ENCODE measurements at places on chromosomes 4 and X.

- no peak for DNase-seq
These were observed 74.0 kb upstream of the PRSS48 start for GRCh38 chr4:151202851-151203455.

DNA sequence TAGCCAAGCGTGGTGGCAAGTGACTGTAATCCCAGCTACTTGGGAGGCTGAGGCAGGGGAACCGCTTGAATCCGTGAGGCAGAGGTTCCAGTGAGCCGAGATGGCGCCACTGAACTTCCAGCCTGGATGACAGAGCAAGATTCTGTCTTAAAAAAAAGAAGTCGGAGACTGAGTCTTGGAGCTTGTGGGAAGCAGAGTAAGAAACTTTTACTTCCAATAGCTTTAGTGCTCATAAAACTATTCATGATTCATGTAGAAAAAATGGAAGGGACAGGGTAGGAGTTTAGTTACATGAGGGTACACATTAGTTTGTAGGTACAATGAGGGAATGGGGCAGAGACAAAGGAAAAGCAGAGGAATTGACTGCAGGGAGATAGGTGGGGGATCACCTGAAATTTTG is 19.3 kb downstream of the RAP2C start:
- no peak for DNase-seq

GRCh38 chr4:67762086-67762485 is 7.9 kb upstream of the GNRHR start:
- DNase-seq, result no peak

DNA sequence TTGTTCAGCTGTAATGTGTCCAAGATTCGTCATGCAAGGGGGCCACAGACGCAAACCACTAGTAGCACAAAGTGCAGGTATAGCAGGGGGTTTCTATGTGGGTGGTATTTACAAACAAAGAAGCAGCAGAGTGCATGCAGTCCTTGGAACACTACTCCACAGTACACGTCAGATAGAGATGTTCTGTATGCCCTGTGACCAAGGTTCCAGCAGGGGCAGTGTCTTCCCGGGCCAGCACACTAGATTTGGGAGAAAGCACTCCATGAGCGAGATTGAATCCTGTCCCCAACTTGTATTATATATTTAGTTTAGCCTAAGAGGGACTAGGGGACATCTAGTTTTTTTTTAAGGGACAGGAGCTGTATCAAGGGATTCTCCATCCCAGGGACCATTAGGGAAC is 54.4 kb upstream of the ESX1 start:
- no peak for DNase-seq

- peak; percentile 21 for DNase-seq
These were observed 113.9 kb upstream of the VAMP7 start for GRCh38 chrX:155767051-155767875.

- DNase-seq, result peak; percentile 15
These were observed 667.6 kb downstream of the PCDH18 start for GRCh38 chr4:136864604-136865185.

Data from skin of body (tissue), 3 donors.